BJ (cell line): ENCODE measurements at places on chromosomes 6 and 20. TPM values are rescaled to one million over a fixed set of nuclear protein-coding genes. Genes with fewer than 3 reads are reported as not detected.

GRCh38 chr6:65671922-65672321, 35.1 kb downstream of the EYS start:
- DNase-seq = no peak

DNA sequence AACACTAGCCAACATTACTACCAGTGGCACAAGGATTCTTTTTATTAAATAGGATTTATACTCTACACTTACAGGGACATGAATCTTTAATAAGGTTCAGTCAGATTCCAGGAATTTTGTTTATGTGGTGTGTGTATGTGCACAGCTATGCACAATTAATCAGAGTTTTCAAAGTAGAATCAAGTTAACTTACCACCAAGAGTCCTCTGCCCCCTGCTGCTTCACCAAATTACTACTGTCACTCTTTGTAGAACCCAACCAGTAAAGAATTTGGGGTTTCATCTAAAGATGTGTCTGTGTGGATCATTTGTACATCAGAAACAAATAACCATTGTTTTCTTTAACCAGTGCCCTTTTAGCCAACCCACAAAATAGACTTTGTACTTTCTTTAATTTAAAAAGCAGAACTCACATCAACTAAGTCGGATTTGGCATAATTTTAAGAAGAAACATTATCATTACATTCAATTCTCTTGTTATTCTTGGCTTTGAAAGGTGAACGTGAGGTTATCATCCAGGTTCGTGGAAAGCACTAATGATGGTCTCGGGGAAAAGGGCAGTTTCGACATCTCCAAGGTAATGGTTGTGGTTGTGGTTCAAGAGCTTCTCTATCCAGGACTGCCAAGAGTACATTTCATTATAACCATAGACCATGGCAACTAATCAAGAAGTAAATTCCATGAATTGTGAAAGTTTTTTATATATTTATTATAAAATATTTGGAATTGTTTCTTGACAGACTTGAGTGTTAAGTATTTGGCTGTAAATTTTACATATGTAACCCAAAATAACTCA, 514.3 kb upstream of the ID4 start:
- peak; percentile 20 for DNase-seq

ADGRB3 gene
- polyA plus RNA-seq = 0.12 TPM in 1 of 2 replicates, not detected in the other

GRCh38 chr6:134288538-134289203, 29.2 kb downstream of the SGK1 start:
- peak; percentile 84 for DNase-seq

CASS4 gene
- 0.50 and 0.63 TPM in 2 replicates for polyA plus RNA-seq

TBXT gene
- polyA plus RNA-seq = not detected in 2 replicates

DNA sequence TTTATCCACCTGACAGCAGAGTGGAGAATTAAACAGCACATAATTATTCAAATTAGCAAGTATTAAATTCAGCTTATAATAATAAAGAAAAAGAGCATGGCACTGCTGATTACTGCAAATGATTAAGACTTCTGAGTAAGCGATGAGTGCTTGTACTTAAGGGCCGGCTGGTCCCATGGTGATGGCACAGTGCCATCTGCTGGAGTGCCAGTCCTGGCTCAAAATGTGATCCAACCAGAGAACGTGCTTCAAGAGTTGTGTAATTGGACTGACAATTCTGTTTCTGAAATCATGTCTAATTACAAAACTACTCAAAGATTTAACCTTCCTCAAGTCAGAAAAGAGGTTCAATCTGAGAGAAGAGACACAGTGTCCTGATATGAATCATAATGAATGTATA, 181.6 kb upstream of the RGS17 start:
- no peak for DNase-seq

DNA sequence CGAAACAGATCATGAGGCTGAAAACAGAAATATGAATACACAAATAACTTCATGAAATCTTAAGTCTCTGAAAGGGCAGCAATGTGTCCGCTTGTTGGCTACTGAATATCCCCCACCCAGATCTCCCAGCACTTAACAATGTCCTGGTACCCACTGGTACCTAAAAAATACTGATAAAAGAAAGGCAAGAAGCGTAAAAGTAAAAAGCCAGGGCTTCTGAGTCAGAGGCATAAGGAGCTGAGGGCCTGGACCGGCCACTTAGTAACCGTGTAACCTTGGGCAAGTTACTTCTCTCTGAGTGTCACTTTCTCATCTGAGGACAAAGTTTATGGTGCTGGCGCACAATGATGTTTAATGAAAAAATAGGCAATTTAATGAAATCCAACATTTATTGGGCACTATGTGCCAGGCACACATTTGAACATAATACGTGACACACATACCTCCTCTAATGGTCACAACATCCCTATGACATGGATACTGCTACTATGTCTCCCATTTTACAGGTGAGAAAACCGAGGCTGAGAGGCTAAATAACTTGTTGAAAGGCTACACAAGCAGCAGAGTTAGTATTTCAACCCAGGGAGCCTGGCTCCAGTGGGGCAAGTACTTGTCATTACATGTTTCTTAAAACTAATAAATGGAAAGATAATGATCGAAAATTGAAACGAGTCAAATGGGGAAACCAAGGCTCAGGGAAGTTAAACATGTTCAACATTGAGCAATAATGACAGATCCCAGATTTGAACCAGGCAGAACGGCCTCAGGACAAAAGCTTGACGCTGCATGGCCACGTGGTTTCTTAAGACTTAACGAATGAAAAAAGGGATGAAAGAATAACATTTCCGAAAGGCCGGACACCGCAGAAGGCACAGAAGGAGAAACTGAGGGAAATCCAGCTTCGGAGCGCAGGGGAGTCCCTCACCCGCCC, 828 bp downstream of the TP53RK start:
- no peak for DNase-seq

DNA sequence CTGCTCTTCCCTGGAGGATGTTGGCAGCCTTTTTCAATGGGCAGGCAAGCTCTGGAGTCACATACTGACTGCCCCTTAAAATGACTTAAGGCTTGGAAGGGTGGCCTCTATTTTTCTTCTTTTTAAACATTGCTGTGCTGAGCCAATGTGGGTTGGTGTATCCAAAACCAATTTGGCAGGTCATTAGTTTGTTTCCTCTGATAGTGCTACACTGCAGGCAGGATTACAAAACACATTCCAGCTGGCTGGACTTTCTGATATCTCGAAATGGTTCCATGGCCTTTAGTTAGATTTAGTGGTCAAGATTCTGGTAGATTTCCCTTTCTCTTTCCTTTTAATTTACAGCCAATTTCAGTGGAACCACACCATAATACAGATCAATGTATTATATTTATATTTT, 28.1 kb upstream of the BMP2 start:
- no peak for DNase-seq

TCP11 gene
- 0.13 and 0.23 TPM in 2 replicates for polyA plus RNA-seq

SLC22A16 gene
- not detected in 2 replicates for polyA plus RNA-seq

TCEA2 gene
- 17.3 and 34.2 TPM in 2 replicates for polyA plus RNA-seq

DNA sequence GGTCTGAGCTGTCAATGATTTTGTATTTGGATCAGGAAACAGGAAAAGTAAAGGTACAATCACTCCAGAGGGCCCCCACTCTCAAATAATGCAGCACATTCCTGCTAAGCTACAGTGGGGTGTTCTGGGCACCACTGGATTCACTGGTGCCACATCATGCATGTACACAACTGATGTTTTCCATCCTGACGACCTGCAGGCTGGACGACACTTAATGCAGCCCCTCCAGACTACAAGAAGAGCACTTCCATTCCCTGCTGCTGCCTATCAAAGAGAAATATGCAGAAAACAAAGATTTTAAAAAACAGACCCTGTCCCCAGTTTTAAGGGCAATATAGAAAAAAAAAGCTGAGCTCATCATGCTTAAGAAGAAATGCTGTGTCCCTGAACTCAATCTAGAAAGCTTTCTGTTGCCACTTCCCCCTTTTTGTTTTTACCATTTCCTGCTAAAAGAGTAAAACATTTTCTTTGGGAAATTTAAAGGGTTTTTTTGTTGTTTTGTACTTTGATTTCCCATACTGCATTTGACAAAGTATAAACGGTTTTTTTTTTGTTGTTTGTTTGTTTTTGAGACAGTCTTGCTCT, 35.5 kb downstream of the ABHD12 start:
- no peak for DNase-seq

DNA sequence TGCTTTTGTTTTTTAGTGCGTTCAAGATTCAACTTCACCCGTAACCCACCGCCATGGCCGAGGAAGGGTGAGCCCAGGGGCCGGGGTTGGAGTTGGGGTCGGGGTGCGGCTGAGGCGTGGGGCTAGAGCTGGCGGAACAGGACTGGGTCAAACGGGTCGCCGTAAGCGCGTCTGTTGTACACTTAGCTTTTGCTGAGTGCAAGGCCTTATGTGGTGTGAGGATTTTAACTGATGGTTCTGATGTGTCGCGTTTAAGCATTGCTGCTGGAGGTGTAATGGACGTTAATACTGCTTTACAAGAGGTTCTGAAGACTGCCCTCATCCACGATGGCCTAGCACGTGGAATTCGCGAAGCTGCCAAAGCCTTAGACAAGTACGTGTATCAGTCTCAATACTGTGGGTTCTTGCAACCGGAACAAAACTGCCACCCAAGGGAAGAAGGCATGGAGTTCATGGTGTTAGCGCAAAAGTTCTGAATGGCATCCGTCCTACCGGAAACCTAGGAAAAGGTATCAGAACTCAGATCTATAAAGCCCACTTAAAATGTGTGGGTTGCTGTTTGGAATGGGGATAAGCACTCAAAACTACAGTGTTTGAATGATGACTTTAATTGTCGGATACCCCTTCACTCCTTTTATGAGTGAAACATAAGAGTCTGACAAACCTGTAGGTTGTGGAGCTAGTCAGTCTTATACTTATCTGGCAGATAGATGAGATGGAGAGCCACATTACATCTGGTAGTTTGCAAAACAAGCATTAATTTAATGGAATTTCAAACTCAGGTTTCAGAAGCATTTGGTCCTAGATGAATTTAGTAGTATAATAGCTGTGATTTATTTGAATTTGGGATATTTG, 574 bp downstream of the RPS12 start:
- no peak for DNase-seq

LCA5 gene
- polyA plus RNA-seq = 0.94 and 2.5 TPM in 2 replicates

GRCh38 chr20:23203310-23203709, 117.2 kb upstream of the CD93 start:
- no peak for DNase-seq

FAM210B gene
- 40.7 and 50.5 TPM in 2 replicates for polyA plus RNA-seq

DNA sequence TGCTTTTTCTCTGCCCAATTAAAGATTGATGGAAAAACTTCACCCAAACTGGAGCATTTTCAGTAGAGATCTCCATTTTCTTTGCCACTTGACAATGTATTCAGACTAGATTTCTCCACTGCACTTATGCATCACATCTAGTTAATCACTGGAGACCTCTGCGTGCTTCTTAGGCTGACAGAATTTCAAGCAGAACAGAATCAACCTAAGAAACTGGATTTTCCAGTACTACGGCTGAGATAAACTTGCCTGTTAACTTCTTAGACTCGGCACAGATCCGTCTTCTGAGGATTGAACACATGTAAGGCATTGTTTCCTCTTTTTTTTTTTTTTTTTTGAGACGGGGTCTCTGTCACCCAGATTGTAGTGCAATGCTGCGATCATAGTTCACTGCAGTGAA, 139.2 kb downstream of the LRRC1 start:
- DNase-seq = no peak

NR2E1 gene
- polyA plus RNA-seq = not detected in 2 replicates

GRCh38 chr20:63642527-63643247, 10.5 kb downstream of the STMN3 start:
- DNase-seq = no peak

GRCh38 chr20:40955326-40955725, 73.3 kb upstream of the TOP1 start:
- no peak for DNase-seq

KHDC1 gene
- polyA plus RNA-seq = 7.7 and 8.0 TPM in 2 replicates

DNA sequence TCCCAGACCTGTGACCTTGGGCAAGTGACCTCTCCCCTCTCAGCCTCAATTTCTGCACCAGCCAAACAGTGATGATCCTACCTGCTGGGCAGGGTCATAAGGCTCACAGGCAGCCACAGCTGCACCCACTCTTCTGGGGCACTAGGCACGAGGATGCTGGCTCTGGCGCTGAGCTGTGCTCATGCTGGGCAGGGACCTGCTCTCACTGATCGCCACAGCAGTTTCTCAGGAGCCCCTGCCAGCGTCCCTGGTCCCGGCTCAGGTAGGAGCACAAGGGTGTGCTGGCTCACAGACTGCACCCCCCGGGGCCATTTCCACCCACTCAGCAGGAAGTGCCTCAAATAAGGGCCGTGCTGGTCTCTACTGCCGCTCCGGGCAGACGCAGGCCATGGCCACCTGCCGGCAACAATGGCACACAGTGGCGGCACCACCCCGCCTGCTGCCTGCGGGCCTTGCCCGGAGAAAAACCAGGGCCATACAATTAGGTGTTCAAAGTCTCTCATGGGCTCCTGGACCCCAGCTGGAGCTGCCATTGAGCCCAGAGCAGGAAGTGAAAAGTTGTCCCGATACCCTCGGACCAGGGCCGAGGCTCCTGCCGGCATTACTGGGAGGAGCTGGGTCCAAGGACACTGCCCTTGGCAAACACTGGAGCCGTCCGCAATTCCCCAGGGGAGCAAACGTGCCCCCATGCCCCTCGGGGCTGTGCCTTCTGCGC, 4.6 kb upstream of the CABLES2 start:
- DNase-seq = no peak

- no peak for DNase-seq
These were observed 15.9 kb upstream of the AMD1 start for GRCh38 chr6:110858562-110859214.

DNA sequence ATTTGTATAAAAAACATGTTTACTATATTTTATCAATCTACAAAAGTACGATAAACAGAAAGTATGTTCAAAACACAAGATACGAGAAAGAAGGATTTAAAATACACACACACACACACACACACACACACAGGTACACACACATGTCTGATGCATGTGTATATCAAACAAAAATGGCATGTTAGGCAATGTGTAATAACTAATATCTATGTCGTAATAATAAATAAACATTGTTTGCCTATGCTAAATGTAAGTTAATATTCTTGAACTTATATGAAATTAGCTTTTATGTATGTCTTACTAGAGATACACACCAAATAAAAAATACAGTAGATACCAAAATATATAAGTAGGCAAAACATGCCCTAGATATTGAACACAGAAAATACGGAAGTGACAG, 894.9 kb downstream of the EYS start:
- no peak for DNase-seq

GPX5 gene
- not detected in 2 replicates for polyA plus RNA-seq

GLP1R gene
- not detected in 2 replicates for polyA plus RNA-seq

DNA sequence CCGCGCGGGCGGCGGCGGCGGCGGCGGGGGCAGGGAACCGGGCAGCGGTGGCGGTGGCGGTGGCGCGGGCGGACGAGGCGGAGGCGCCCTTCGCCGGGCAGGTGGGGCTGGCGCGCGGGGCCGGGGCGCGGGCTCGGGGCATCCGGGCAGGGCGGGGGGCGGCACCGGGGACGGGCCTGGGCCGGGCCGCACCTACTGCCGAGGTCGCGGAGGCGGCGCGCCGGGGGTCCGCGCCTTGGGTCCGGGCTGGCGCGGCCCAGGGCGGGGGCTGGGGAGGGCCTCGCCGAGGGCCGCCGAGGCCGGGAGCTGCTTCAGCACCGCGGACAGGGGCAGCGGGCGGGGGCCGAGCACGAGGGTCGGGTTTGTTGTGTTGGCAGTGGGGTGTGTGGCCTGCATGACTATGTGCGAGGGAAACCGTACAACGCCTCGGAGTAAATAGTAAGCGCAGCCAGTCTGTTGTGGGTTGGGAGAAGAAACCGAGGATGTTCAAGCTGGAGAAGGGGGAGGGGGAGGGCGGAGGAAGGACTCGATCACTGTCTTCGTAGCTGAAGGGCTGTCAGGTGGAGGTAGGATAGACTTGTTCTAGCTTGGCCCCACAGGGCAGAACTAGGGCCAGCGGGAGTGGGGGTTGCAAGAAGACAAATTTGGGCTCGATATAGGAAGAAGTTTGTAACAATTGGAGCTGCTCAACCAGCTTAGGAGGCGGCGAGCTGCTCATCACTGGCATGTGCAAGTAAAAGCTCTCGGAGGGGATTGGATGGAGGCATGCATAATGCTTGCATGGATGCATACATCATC, 593 bp downstream of the MMP24 start:
- DNase-seq = no peak
